Globus pallidus (tissue), 1 donor: ENCODE measurements at places on chromosomes 2 and 18.

- DNase-seq = no peak
Measured at GRCh38 chr18:76821356-76821874, 942 bp upstream of the ZNF236 start.

DNA sequence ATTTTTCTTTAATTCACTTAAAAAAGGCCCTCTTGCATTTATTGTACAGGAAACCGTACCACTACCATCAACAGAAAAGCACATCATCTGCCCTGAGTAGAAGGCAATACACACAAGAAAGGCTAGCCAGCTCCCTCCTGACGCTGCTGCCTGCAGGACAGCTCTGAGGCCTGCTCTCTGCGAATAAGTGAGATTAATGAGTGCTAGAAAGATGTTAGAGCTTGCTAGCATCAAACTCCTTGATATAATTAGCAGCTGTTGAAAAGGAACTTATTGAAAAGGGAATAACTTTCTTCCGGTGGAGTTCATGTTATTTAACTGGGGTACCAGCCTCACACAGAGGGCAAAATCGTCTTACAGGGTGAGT is 56.1 kb downstream of the INHBB start:
- DNase-seq = no peak

- no peak for DNase-seq
Measured at GRCh38 chr2:67290451-67291290, 106.5 kb upstream of the ETAA1 start.

DNA sequence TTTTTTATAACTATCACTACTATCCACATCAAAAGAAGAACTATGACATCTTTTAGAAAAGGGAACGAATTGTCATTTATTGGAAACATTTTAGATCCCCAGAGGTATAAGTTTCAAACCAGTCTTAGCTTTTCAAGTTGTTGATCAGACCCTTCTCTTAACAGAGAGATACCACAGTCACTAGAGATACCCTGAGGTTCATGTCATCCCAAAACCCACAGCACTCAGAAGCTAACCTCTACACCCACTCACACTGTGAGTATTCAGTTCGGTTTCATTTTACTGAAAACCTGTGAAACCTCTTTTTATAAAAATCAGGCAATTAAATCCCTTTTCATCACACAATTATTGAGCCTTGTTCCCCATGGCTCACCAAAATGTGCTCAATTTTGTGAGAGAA is 156.2 kb downstream of the DTNA start:
- no peak for DNase-seq

DNA sequence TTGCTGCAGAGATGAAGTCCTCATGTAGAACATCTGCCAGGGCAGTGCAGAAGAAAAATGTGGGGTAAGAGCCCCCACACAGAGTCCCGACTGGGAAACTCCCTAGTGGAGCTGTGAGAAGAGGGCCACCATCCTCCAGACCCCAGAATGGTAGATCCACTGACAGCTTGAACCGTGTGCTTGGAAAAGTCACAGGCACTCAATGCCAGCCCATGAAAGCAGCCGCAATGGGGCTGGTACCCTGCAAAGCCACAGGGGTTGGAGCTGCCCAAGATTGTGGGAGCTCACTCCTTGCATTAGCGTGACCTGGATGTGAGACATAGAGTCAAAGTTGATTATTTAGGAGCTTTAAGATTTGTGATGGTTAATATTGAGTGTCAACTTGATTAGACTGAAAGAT is 197.8 kb downstream of the CCDC102B start:
- DNase-seq = no peak

DNA sequence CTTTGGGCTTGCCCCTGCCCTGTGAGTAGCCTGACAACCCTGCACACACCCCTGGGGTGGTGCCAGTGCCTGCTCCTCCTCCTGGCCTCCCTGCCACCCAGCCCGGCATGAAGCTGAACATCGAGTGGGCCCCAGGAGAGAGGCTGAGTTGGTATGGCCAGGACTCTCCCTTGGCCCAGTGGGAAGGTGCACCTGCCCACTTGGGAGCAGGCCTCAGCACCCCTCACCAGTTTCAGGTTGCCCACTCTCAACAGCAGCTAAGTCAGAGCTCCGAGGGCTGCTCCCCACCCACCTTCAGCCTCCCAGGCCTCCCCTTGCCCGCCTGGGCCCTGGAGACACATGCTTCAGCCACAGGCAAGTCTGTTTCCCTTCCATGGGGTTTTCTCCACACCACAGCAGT is 203.1 kb downstream of the KLHL29 start:
- no peak for DNase-seq

DNA sequence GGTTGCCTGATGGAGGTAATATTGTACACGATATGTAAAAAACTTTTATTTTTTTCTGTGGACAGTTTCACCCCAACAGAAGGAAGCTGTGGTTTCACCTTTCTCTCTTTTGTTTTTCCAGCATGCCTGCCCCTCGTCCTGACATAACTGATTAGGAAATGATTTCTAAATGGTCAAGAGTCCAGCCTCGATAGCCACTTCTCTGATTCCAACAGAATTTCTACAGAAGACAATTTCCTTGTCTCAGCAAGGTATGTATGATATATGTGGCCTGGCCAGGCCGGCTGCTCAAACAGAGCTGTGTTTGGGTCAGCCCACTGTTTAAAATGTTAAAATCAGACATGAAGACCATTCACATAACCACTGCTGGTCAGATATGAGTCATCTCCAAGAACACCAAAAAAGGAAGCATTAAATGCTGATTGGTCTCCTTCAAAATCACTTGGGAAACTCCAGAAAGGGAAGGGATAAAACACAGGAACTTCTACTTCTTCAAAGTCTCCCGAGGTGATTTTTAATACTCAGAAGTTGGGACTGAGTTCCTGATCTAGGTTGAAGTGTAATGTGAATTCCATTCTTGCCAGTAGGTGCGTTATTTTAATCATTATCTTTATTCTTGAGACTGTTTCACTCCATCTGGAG is 22.3 kb downstream of the ATP8B1 start:
- DNase-seq = no peak

- no peak for DNase-seq
Measured at GRCh38 chr2:159755788-159756187, 42.2 kb downstream of the CD302 start.
